ENCODE measurements at places on chromosomes 2 and 18.
A peak's percentile ranks its signal among the peaks of the same experiment; 100 is the strongest.

DNA sequence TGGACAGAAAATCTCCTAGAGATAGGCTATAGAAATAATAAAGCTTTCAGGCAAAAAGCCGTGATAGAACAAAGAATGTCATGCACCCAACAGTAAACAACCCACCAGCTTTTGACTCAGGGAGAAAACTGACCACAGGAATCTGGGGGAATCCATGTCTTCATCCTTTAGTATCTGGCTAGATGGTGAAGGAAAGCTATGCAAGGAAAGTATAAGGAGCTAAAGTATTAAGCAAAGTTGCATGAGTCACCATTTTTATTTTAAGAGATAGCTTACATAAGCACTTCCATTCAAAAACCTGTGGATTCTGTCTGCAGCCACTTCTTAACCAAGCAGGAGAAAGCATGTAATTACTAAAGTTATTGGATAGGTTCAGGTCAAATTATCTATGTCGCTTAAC lies 363.8 kb downstream of the LRP1B start:
- DNase-seq, result peak; percentile 41

DNA sequence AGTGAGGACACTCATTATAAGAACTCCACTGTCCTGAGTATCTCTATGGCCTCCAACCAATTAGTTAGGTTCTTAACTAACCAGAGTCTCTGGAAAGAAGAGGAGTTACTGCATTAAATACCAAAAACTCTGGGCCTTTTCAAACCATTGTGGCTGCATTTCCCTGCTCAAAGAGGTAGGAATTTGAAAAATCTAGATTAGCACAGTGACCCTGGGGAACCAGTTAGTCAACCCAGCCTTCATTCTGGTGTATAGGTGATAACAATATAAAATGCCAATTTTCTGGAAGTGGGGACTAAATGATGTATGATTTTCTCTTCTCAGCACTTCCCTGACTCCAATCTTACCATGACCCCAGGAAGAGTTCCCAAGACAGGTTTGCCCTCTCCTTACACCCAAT lies 287.8 kb upstream of the SETBP1 start:
- no peak for DNase-seq

DNA sequence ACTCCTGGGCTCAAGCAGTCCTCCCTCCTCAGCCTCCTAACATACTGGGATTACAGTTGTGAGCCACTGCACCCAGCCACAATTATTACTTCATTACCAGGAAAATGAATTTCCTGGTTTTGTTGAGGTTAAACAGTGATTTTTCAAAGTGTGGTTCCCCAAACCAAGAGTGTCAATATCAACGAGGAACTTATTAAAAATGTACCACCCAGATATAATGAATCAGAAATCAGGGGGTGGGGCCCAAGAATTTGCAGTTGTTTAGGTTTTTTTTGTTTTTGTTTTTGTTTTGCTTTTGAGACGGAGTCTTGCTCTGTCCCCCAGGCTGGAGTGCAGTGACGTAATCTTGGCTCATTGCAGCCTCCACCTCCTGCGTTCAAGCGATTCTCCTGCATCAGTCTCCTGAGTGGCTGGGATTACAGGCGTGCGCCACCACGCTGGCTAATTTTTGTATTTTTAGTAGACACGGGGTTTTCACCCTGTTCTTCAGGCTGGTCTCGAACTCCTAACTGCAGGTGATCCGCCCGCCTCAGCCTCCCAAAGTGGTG lies 94.1 kb downstream of the WDSUB1 start:
- no peak for DNase-seq

DNA sequence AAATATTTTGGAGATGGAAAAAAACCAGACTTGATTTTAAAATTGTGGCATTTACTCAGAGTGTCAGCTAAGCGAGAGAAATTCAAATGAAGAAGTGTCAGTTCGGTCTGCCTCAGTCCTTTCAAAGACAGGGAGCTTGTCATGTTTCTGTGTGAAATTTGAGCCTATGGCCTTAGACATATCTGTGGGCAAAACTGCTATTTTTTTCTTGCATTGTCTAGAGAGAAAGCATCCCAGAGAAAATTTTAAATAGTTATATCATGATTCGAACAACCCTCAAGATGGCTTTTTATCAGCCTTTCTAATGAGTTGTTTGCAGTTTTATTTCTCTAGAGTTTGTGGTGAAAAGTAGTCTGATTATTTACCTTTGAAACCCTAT lies 50.2 kb upstream of the KCNE4 start:
- DNase-seq, result peak; percentile 82

DNA sequence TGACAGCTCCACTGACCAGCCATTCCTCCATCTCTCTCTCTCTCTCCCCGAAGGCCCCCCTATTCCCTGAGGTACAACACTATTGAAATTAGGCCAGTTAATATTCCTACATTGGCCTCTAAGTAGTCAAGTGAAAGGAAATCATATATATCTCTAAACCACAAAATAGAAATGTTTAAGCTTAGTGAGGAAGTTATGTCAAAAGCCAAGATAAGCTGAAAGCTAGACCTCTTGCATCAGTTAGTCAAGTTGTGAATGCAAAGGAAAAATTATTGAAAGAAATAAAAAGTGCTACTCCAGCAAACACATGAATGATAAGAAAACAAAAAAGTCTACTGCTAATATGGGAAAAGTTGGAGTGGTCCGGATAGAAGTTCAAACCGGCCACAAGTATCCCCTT lies 301.3 kb upstream of the RBMS1 start:
- no peak for DNase-seq

DNA sequence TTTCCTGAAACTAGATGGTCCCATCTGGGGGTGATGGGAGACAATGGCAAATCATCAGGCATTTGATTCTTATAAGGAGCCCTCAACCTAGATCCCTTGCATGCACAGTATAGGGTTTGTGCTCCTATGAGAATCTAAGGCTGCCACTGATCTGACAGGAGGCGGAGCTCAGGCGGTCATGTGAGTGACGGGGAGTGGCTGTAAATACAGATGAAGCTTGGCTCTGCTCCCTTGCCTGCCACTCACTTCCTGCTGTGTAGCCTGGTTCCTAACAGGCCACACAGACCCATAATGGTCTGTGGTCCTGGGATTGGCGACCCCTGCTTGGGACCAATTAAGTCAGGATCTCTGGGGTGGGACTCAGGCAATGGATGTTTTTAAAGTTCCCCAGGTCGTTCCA lies 293.4 kb downstream of the ZNF521 start:
- DNase-seq, result no peak

DNA sequence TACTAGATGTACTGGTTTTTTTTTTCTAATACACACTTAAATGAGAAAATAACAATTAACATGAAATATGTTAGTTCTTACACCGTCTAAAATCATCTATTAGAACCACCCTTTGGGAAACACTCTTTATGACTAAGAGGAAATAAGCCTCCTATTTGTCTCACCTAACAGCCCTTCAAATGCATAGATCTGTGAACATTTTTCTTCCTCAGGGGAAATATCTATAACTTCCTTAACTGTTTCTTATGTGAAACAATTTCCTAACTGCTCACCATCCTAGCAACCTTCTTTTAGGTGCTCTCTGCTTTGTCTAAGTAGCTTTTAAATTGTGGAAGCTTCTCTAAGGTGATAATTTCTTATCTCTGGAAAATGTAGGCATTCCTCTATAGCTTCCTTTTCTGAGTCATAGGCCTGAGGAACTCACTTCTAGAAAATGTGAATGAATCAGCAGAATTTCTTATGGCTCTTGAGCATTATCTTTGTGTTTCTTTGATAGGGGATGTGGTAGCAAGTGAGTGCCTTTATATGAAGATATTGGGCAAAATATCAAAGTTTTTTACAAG lies 56.1 kb downstream of the CNTNAP5 start:
- DNase-seq, result no peak

DNA sequence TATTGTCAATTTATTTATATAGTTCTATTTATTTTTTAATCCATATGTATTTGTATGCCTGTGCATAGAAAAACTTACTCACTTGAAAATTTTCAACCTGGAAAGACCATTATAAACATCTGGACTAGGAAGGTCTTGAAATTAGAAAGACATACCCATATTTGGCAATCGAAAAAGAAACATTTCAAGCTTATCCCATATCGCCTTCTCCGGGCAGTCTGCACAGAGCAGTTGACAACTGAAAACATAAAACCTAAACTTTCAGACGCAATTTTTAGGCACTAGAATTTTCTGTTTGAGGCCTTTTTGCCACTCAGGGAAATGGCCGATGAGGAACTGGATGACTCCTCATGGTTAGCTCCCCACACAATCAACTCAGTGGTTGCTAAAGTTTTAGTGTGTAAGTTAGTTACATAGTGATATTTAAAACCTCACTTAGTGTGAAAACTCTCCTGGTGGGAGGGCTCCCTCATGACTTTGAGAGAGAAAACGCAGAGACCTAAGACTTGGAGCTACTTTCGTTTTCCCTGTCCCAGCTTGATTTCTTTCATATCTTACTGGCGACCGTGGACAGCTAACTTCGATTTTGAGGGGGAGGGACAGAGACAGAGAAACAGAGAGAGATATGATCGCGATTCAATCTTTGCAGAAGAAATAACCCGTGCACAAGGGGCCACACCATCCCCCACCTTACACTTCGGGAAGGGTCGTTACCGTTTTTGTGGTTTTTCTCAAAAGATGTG lies 3.2 kb upstream of the HOXD12 start:
- peak; percentile 51 for DNase-seq

DNA sequence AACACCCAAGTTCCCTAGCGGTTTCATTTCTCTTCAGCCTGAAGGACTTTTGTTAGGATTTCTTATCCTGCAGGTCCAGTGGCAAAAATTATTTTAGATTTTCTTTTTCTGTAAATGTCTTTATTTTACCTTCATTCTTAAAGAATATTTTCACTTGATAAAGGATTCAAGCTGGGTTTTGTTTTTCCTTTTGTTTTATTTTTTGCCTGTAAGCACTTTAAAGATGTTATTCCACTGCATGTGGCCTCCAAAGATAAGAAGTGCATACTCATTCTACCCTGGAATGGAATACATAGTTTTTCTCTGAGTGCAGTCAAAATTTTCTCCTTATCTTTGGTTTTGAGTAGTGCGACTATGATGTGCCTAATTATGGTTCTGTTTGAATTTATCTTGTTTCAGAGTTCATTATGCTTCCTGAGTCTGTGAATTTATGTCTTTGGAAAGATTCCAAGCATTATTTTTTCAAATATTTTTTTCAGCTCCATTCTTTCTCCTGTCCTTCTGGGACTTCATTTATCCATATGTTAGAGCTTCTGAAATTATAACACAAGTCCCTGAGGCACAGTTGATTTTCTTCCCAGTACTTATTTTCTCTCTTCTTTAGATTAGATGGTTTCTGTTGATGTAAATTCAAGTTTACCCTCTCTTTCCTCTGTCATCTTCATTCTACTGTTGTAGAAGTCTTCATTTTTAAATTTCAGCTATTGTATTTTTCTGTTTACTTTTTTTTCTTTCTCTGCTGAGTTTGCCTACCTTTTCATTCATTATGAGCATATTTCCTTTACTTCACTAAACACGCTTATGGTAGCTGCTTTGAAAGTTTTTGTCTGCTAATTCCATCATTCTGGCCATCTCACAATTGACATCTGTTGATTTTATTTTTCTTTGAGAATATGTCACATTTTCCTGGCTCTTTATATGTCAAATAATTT lies 69.6 kb downstream of the MAPRE2 start:
- DNase-seq, result peak; percentile 18

GRCh38 chr2:73279852-73280251 lies 4.4 kb downstream of the FBXO41 start:
- no peak for DNase-seq

GRCh38 chr2:46066601-46067000 lies 230.6 kb upstream of the EPAS1 start:
- DNase-seq, result peak; percentile 83

- DNase-seq, result peak; percentile 82
Measured at GRCh38 chr18:61893971-61894750, 1.4 kb upstream of the RNF152 start.

DNA sequence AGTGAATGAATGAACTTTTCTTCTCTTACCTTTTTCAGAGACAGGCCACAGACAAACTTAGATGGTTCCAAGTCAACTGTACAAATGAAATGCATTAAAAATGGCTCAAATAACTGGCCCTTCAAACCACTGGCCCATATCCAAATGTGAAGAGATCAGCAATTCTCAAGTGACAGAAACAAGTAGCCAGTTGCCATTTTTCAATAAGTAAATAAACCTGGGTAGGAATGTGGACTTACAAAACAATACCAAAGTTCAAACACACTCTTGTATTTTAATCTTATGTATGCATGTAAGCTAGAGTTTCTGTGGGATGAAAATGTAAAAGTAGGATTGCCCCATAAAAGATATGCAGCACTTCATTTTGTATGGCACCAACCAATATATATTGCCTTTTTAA lies 129.2 kb downstream of the MEP1B start:
- no peak for DNase-seq

DNA sequence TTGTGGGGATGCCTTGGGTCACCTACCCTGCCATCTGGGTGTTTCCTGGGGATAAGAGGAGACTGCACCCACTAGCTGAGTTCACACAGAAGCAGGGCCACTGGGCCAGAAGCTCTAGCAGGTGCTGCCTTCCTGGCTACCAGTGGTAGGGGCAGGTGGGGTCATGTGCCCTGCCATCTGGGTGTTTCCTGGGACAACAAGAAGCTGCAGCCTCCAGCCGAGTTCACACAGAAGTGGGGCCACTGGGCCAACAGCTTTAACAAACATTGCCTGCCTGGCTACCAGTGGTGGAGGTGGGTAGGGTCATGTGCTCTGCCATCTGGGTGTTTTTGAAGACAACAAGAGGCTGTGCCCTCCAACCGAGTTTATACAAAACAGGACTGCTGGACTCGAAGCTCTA lies 282.2 kb upstream of the SYT4 start:
- DNase-seq, result no peak

GRCh38 chr2:217612920-217613319 lies 389.9 kb downstream of the TNS1 start:
- DNase-seq, result no peak

DNA sequence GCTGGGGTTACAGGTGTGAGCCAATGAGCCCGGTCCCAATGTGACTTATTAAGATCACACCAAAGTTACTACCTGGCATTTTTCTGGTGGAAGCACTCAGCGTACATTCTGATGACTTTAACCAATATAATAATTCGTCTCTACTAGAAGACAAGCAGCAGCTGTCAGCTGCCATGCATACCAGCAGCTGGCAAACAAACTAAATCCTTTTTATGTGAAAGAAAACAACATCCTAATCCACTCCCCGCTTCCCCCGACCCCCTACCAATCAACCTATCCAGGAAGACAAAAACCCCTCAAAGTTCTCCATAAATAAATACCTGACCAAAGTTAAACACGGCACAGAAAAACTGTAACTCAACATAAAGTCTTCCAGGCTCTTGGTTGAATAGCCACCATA lies 42.1 kb downstream of the GPR155 start:
- no peak for DNase-seq

Data from EH (cell line).